ENCODE measurements at places on chromosomes 12 and 14. TPM values are rescaled to one million over a fixed set of nuclear protein-coding genes. Genes with fewer than 3 reads are reported as not detected.

- peaks cover 15% of the 10 kb centered on the region for H3K4me1 ChIP-seq
- DNase-seq, result no peak
- no peaks in the 10 kb centered on the region for H3K27me3 ChIP-seq
- H3K4me3 ChIP-seq, result no peak overlapping the region
- H3K27ac ChIP-seq, result peak overlapping the region; percentile 55
These were observed 9.2 kb upstream of the RILPL2 start for GRCh38 chr12:123445388-123446332.

- H3K36me3 ChIP-seq, result no peaks in the 10 kb centered on the region
- H3K4me1 ChIP-seq, result no peaks in the 10 kb centered on the region
- H3K27me3 ChIP-seq, result no peaks in the 10 kb centered on the region
- H3K4me3 ChIP-seq, result no peak overlapping the region
These were observed 9.8 kb downstream of the RBP5 start for GRCh38 chr12:7118881-7119280.

The ANAPC7 gene
- total RNA-seq, result 127 TPM

DNA sequence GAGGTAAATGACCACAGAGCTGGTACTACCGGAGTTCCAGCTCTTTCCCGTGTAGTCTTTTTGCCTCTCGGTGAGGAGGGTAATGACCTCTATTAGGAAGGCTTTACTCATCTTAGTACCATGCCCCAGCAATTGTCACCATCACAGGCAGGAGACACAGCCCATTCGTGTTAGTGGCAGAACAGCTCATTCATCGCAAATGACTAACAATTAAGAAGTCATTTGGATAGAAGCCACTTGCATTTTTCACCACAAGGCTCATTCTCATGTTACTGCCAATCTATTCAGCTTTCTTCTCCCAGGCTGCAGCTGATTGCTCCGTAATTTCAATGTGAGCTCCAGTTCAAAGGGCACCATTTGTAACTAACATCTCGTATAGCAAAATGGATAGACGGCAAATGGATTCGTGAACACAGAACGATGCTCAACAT, 718.8 kb upstream of the TMEM132C start:
- no peak overlapping the region for H3K4me3 ChIP-seq
- no peaks in the 10 kb centered on the region for H3K36me3 ChIP-seq
- no peak overlapping the region for H3K27ac ChIP-seq
- no peaks in the 10 kb centered on the region for H3K27me3 ChIP-seq
- DNase-seq, result no peak

Data from transverse colon (tissue), 4 donors.